RPMI7951 (cell line): ENCODE measurements at places on chromosomes 12 and 14.

DNA sequence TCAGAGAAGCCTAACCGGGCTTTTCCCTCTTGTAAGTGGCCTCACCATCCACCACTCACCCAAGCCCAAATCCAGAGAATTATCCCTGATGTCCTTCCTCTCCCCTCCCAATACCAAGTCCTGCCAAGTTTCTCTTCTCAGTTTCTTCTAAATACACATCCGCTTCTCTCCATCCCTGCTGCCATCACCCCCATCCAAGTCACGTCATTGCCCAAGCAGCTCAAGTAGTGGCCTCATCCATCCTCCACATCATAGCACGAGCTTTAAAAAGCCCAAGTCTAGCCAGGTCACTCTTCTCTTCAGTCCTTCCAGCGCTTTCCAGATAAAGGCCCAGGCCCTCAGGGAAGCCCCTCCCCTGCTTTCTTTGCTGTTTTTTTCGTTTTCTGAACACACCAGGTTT is 25.4 kb downstream of the IL31 start:
- no peak for DNase-seq

DNA sequence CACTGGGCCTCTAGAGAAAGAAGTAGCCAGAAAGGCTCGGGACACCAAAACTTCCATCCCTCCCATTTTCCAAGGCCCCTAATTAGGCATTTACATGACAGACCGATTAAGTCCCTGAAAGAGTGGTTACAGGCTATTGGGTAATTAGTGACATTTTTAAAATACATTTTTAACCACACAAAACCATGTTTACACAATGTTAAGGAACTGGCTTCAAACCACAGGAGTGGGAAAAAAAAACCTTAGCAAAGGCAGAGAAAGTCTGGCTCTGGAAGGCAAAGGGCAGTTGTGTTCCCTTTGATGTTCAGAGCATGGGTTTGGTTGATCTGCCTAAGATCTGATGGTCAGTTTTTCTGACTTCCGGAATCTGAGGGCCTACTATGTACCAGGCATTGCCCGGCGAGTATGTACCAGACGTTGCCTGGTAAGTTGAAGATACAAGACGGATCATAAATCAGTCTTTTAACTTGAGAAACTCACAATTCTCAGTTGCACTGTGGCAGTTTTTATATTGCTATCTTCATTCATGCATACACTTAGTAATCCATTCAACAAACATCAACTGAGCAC is 576.5 kb downstream of the MED13L start:
- DNase-seq, result peak; percentile 4

GRCh38 chr14:95496111-95496681 is 20.3 kb downstream of the SYNE3 start:
- peak; percentile 78 for DNase-seq

DNA sequence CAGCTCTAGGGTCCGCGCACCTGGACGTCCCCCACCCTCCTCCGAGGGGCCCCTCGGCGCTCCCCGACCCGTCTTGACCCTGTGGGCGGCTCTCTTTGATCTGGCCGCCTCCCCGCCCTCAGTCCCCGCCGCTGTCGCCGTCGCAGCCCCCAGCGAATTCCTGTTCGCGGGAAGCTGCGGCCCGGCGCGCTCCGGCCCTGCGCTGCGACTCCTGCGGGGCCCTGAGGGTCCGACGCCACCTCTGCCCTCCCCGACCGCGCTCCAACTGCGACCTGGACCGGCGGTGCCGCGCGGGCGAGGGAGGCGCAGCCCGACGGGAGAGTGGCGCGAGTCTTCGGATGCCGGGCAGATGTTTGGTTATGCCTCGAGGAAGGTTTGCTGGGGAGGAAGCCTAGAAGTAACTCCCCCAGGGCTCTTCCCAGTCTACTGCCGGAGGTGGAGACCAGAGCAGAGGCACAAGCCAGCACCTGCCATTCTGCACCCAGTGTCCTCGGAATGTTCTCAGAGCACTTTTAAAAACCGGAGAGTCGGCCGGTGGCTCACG is 440 bp upstream of the ISM2 start:
- no peak for DNase-seq

GRCh38 chr12:6281081-6281809 is 29.2 kb upstream of the PLEKHG6 start:
- DNase-seq, result no peak

GRCh38 chr14:55897031-55897430 is 221.2 kb upstream of the PELI2 start:
- no peak for DNase-seq

- DNase-seq, result no peak
Measured at GRCh38 chr12:53244337-53244736, 12.3 kb upstream of the RARG start.

DNA sequence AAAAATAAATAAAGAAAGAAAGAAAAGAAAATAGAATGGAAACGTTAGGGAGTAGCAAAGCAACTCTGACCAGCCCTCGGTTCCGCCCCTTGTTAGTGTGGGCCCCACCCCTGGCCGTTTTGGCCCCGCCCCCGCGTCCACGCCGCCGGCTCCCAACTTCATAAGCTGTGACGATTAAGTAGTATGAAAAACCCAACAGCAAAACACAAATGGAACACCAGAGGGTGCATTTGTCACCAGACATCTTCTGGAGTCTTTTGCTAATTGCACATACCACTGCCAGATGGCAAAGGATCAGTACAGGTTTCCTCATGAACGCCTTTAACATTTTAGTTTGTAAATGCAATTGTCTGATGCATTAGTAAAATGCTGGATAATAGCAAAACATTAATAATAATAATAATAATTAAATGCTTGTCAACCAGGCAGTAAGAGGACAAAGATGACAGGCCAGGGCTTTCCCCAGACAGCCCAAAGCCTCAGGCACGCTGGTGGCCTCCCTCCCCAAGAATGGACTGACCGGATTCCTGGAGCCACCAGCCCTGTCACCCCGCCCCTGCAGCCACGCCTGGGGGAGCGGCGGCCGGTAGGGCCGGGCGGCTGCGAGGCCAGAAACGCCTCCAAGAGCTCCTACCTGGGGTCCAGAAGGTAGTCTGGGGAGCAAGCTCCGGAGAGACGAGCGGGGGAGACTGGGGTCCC is 23.6 kb downstream of the HSP90AA1 start:
- peak; percentile 88 for DNase-seq

DNA sequence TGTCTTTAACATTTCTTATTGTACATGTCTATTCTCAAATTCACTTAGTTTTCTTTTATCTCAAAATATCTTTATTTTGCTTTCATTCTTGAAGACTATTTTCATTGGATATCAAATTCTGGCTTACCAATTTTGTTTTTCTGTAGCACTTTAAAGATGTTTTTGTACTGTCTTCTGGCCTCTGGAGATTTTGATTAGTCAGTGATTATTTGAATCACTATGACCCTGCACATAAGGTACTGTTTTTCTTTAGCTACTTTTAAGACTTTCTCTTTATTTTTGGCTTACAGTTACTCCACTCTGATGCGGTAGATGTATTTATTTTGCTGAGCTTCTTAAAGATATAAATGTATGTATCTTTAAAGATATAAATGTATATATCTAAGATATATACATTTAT is 49.6 kb downstream of the MYRFL start:
- no peak for DNase-seq

GRCh38 chr12:122100568-122100967 is 22.0 kb downstream of the MLXIP start:
- DNase-seq, result no peak

GRCh38 chr12:9241301-9241700 is 33.1 kb upstream of the PZP start:
- no peak for DNase-seq

- DNase-seq, result no peak
Measured at GRCh38 chr12:58731096-58731495, 189.2 kb downstream of the LRIG3 start.

- DNase-seq, result peak; percentile 1
Measured at GRCh38 chr12:130281153-130281799, 56.4 kb upstream of the PIWIL1 start.

DNA sequence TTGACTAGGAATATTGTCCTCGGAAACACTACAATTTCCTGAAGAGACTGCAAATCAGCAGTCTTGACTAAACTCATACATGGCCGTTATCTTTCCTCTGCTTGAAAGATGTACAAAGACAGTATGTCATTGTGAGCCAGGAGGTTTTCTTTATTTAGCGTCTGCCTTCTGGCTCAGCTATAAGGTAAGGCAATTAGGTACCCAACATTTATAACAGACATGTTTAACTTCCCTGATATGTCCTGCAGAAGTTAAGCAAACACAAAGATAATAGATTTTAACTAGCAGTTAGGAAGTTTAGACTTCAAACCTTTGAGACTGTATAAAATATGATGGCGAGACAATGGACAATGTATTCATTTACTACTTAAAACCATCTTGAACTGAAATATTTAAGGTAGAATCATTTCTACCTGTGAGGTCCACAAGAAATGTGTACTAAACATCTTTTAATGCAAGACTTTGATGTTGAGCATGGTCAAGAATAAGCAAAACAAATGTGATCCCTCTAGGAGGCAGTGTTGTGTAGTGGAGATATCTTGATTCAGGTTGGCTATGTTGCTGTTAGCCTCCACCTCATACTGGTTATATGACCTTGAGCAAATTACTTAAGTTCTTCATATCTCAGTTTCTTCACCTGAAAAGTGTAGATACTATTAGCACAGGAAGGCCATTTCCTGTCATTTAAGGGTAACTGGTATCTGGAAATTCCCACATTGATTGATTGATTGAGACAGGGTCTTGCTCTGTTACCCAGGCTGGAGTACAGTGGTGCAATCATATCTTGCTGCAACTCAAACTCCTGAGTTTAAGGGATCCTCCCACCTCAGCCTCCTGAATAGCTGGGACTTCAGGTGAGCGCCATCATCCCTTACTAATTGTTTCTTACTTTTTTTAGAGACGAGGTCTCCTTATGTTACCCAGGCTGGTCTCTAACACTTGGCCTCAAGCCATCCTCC is 96.3 kb upstream of the EEA1 start:
- DNase-seq, result peak; percentile 53

- no peak for DNase-seq
Measured at GRCh38 chr12:64749461-64750200, 9.6 kb downstream of the GNS start.

DNA sequence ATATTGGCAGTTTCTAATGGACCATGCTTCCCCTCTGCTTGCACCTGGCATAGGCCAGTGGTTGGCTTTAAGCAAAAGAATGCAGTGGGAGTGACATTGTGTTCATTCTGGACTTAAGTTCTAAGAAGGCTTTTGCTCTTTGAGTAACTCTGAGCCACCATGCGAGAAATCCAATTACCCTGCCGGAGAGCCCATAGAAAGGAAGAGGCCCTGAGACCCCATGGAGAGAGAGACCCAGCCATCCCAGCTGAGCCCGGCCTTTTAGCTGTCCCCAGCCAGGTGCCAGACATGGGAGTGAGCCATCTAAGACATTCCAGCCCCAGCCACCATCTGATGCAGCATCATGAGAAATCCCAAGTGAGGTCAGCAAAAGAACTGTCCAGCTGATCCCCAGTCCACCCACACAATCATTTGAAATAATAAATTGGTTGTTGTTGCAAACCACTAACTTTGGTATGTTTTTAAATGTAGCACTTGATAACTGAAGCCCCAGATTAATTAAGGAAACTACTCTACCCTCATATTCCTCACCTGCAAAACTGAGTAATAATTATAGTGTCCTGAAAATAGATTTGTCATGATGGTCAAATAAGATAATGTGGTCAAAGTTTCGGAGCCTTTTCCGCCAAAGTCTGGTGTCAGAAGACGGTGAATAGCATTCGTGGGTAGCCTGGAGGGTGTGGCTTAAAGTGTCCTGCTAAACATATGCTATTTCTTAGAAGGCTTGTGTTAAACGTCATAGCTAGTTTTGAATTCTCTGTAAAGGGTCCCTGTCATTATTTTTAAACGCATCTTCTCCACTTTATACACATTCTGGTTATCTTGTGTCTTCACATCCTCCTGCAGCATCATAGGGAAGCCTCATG is 166.6 kb upstream of the PELI2 start:
- DNase-seq, result no peak

DNA sequence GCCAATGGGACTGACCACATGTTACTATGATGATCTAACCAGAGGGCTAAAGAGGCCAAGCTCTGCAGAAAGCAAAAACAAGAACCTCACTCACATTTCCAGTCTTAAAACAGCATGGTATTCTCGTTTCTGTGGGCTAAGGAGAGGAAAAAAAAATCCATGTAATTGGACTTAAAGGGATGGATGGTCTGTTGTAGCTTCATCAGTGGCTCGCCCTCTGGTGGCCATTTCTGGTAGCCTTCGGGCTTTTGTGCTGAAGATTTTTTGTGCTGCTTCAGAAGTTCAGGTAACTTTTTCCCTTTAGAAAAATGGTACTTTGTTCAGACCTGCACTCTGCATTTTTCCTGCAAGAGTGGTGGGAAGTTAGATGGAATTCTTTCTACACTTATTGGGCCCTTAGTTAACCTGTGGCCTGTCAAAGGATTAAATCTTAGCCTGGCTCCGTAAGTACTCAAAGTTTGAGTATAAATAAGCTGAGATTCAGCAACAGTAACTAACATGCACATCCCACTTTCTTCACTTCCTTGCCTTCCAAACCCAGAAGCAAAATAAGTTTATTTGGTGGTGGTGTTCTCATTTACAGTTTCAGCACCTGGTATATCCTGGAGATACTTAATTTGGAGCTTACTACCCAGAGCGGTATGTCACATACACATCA is 22.3 kb downstream of the DCAF4 start:
- peak; percentile 57 for DNase-seq

DNA sequence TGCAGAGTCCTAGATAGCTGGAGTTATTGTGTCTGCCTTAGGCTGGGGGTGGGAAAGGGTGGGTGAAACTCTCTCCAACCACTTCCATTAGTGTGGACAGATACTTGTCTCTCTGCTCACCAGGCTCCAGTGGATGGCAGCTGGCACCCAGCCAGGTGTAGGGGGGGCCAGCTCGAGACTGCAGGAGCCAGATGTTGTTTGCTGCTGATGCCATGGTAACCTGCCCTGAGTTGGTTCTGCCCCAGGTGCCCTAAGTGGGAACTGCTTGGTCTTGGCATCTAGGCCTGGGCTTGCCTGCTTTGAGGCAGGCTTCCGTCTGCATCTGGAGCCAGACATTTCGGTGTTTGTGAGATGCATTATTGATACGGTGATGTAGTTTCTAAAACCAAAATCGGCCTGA is 82.2 kb downstream of the ADCK1 start:
- DNase-seq, result peak; percentile 3

DNA sequence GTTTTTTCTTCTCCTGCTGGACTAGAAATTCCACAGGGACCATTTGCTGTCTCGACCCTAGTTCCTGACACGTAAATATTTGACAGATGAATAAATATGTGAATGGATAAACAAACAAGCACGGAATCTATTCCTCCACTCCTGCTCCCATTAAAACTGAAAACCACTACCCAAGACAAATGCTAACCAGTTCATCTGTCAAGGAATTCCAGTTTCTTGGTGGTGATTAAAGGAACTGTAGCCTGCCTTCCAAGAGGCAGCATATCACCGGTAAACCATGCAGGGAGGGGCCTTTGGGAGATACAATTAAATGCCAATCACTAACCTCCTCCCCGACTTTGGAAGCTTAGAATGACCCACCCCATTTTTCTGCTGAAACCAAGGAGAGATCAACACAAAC is 95.4 kb downstream of the TTC7B start:
- no peak for DNase-seq

GRCh38 chr12:1593174-1594005 is 991 bp downstream of the FBXL14 start:
- peak; percentile 42 for DNase-seq
